ENCODE measurements at places on chromosomes 13 and 19.

DNA sequence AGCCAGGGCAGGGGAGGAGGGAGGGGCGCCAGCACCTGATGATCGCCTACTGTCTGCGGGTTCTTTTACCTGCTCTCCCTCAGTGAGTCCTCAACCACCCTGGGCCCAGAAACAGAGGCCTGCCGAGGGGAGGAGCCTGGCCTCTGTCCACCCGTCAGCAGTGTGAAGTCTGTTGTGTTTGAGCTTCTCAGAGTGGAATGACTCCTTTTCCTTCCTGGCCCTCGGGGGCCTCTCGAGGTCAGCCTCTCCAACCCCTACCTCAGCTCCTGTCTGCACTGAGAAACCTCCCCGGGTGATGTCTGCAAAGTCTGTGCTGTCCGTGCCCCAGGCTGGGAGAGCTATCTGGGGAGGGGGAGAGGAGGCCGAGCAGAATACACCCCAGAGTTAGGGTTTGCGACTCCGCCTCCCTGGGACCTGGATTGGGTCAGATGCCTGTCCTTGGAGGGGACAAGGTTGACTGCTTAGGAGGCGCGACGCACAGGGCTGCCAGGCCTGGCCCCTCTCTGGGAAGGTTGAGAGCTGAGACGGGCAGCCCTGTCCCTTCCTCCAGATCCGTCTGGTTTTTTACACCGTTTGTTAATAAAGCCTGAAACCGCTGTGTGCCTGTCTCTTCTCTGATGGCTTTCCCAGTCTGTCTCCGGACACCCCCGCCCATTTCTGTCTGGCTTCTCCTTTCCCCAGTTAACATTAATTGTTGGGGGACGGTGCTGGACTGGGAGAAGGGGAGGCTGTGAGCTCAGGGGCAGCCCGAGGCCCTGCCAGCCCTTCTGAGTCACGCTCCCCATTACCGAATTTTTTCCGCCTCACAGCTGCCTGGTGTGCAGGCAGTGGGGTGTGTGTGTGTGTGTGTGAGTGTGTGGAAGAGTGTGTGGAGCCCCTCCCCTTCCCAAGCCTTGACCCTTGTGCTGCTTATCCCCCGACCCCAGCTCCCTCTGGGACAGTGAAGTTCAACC, 989 bp upstream of the SSC5D start:
- DNase-seq = peak; percentile 52

DNA sequence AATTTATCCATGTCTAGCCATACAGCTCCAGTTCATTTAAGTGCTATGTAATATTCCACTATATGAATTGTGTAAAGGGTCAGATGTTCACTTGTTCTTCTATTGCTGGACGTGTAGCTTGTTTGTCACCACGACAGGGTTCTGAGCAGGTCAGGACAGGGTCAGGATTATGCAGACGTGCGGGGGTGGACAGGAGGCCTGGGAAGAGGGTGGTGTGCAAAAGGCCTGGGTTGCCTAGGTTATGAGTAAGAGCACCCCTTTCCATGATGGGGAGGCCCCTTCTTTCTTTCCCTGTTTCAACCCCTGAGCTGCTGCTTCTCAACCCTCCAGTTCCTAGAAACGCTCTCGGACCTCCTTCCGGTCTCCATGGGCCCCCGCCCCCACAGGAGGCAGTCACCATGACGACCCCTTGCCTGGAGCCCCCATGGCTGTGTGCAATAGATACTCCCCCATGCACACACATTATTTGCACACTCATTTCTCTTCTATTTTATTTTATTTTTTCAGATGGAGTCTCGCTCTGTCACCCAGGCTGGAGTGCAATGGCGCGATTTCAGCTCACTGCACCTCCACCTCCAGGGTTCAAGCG, 2.0 kb downstream of the EXOC3L2 start:
- DNase-seq = no peak

DNA sequence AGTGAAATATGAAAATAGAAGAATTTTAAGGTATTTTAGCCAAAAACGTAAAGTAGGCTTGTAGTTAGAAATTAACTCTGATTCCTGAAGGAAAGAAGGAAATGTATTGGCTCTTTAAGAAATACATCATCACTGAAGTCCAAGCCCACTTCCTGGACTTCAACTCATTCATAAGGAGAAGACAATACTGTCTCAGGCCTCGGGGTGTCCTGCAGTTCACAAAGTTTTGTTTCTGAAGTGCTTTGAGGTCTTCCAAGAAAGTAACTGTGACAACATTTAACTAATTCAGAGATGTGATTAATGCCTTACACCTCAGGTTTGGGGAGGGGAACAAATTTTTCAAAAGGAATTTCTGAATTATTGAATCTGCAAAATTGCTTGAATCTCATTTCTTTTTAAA, 65.8 kb upstream of the STARD13 start:
- no peak for DNase-seq

- no peak for DNase-seq
Observed at GRCh38 chr19:43425567-43426392, 11.1 kb downstream of the TEX101 start.

- no peak for DNase-seq
Observed at GRCh38 chr13:33244210-33244906, 41.2 kb downstream of the STARD13 start.

GRCh38 chr19:15587663-15588062, 27.4 kb upstream of the CYP4F8 start:
- DNase-seq = no peak

DNA sequence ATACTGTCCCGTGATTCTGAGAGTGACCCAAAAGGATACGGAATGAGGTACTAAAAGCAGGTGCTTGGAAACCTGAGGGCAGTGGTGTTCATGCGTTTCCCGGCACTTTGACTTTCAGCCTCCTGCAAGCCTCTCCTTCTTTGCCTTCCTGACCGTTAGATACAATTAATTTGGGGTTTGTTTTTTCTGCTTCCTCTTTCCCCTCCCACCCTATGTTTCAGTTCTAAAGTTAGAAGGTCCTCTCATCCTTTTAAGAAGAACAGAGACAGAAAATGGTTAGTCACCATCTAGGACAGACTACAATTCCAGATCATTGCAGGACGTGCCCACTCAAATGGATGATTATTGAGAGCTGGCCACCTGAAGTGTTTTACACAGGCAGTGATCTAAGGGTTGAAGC, 1.8 kb upstream of the LILRB4 start:
- DNase-seq = no peak

DNA sequence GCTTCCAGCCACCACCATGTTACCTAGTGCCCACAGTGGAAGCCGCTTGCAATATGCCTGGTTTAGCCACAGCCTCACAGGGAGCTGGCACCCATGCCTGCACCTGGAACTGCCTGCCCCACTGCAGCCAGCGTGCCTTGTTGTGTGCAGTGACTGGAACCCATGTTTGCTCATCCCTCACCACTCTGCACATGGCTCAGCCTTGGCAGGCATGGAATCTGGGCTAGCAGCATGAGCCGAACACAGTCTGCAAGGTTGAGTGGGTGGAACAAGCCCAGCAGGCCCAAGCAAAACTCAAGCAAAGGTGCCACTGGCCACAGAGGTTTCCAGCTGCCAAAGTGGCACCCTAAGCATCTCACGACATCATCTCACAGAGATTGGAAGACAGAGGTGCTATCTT, 269.5 kb downstream of the PCDH20 start:
- DNase-seq = no peak

- no peak for DNase-seq
Observed at GRCh38 chr13:42073683-42074082, 25.2 kb downstream of the DGKH start.

GRCh38 chr19:5172859-5173630, 167.6 kb downstream of the PTPRS start:
- no peak for DNase-seq

DNA sequence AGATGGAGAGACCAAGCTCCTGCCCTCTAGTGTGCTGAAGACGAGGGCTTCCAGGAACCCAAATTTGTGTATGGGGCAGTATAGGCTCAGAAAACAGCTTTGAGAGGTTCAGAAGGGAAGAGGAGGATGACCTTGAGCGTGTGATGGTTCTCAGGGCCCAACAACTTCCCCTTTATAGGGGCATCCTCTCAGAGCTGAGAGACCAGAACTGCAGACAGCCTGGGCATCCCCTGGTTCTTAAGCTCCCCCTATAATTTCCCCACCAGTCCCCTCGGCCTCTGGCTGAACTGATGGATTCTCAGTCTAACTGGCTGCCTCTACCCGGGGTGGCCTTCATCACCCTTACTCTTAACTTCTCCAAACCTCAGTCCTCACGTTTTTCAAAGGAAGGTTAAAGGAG, 167.5 kb downstream of the URI1 start:
- no peak for DNase-seq

- no peak for DNase-seq
Observed at GRCh38 chr19:4161415-4162077, 8.1 kb downstream of the CREB3L3 start.

GRCh38 chr13:65940720-65941119, 1289.4 kb downstream of the PCDH9 start:
- DNase-seq = no peak

- DNase-seq = no peak
Observed at GRCh38 chr13:50366488-50367174, 351.4 kb downstream of the KCNRG start.

DNA sequence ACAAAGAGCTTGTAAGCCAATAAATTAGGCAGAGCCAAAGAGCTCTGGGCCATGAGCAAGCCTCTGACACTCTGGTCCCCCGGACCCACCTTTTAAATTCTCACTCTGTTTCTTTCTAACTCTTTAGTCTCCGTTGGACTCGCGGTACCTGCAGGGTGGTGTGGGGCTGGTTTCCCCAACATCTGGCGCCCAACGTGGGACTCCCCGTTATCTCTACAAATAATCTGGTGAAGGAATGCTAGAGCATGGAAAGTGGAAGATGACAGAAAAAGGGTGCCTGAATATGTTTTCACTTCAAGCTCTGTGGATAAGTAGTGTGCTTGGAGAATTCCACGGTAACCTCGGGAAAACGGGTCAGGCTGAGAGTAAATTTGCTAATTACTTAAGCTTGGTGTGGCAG, 36.5 kb upstream of the CYP2B6 start:
- no peak for DNase-seq

DNA sequence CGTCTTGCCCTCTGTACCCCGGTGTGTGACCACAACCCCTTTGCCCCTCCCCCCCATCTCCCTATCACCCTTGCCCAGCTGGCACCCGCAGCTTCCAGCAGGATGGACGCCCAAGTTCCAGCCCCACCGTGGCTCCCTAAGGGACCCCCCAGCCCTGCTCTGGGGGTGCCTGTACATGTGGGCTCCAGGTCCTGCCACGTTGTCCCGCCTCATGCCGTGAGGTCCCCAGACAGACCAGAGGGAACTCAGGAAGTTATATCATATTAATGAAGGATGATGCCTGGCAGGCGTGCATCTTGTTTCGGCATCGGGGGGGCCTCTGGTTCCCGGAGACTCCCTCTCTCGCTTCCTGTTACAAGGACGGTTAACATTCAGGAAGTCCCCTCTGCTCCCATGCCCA, 1.6 kb upstream of the PTGIR start:
- no peak for DNase-seq

DNA sequence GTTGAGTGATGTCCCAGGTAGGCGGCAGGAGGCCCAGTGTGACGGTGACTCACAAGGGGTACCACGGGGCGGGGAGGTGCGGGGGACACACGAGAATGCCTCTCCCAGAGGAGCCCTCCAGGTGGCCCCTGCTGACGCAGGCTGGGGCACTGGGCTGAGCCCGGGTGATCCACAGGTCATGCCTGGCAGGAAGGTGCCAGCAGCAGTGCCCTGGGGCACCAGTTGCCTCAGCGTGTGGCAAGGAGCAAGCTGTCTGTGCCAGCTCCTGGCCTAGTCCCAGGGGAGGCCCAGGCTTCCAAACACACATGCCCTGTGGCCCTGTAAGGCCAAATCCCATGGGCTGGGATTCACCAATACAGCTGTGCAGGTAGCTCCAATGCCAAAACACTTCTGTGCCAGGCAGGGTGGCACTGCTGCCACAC, 28.0 kb downstream of the AKT2 start:
- no peak for DNase-seq

GRCh38 chr13:97921176-97921816, 32.2 kb upstream of the IPO5 start:
- DNase-seq = no peak

- DNase-seq = no peak
Observed at GRCh38 chr19:827710-828321, at the start of gene AZU1. TSS of gene AZU1 (plus strand) at chr19:827837. CDS start at chr19:827847, 10 bp downstream.

- DNase-seq = no peak
Observed at GRCh38 chr13:90995614-90996013, 351.9 kb upstream of the MIR17HG start.

- DNase-seq = no peak
Observed at GRCh38 chr19:50152578-50152977, 10.5 kb downstream of the IZUMO2 start.

DNA sequence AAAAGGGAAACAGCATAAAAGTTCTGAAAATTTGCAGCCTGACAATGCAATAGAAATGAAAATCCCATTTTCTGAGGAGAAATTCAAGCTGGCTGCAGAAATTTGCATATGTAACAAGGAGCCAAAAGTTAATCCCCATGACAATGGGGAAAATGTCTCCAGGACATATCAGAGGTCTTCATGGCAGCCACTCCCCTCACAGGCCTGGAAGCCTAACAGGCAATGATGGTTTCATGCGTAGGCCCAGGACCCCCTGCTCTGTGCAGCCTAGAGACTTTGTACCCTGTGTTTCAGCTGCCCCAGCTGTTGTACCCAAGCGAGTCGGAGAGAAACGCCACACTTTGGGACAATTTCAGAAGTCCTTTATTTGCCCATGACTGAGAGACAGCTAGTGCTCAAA, 701.3 kb upstream of the KLHL1 start:
- DNase-seq = no peak

GRCh38 chr13:97339988-97340749, 93.8 kb upstream of the RAP2A start:
- DNase-seq = no peak

DNA sequence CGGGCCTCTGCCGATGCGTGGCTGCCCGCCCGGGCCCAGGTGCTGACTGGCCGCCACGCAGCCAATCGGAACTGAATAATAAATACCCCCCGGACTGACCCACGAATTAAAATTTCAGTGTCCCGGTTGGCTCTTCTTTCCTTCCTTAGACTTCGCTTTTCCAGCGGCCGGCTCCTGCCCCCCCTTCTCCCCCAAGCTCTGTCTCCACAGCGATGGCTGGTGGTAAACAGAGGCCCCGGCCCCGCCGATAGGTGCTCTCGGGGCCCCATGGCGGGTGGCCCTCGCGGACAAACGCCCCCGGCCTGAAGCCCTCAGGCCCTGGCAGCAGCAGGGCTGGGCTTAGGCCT, 2.6 kb downstream of the ZBTB7A start:
- no peak for DNase-seq

DNA sequence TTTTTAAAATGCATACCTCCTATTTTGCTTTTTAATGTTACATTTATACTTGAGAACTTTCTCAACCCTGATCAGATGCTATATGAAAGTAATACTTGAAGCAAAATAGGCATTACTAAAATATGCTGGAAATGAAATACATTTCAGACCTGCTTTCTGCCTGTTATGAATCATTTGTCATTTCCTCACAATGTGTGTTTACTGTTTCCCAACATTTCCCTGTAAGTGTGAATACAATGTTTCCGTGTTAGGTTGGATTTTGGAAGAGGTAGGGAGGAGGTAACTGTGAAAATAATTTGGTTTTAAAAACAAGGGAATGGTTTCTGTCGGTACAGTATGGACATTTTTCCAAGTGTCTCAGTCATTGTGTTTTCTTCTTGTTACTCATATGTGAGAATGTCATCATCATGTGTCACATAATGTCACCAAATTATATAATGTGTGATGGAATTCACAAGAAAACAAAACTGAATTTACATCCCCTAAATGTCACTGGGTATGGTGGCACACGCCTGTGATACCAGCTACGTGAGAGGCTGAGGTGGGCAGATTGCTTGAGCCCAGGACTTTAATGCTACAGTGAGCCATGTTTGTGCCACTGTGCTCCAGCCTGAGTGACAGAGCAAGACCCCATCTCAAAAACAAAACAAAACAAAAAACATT, 43.0 kb downstream of the ZAR1L start:
- DNase-seq = no peak
